ENCODE measurements at places on chromosomes 7 and 10.
A peak's percentile ranks its signal among the peaks of the same experiment; 100 is the strongest.

- DNase-seq, result no peak
These were observed 314.4 kb downstream of the PTPRN2 start for GRCh38 chr7:158273138-158273651.

DNA sequence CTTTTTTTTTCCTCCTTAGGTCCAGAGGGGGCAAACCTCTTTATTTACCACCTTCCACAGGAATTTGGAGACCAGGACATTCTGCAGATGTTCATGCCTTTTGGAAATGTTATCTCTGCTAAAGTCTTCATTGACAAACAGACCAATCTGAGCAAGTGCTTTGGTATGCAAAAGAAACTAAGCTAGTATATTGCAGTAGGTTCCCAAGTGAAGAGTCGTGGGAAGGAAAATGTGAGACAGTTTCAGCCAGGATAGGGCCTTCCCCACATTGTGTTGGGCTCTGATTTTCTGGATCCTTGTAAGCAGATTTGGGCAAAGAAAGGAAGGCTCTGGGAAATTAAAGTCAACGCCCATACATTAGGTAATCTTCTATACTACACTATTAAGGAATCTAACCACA lies 285.6 kb downstream of the USP6NL start:
- no peak for DNase-seq

- no peak for DNase-seq
These were observed 9.8 kb upstream of the RAB18 start for GRCh38 chr10:27494116-27494805.

DNA sequence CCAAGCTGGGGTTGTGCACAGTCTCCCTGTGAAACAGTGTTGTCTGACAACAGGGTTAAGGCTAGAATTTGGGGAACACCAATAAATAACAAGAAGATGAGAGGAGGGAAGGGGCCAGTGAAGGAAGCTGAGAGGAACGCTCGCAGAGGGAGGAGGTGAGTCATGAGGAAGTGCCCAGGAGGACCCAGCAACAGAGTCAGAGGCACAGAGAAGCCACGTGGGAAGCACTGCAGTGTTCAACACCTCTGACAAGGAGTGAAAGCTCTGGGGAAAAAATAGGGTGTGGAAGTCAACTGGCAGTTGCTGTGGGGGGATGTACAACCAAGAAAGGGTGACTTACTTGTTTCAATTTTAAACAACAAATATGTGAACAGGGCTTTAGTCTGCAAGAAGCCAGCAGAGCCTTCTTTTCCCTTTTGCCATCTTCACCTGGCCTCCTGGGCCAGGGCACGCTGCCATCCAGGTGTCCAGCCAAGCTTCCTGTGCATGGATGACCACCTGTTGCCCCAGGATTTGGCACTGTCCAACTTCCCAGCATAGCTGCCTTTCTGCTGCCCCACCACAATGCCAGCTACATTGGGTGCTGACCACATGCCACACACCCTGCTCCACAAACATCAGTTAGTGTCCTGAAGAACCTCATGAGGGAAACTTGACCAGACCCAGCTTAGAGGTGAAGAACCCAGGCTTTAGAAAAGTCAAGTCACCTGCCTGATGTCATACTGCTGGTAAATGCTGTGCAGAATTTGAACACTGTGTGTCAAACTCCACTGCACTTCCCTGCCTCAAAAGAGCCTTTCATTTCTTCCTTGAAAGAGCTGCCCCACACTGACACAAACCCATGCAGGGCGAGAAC lies 69.6 kb downstream of the ATXN7L1 start:
- peak; percentile 13 for DNase-seq

DNA sequence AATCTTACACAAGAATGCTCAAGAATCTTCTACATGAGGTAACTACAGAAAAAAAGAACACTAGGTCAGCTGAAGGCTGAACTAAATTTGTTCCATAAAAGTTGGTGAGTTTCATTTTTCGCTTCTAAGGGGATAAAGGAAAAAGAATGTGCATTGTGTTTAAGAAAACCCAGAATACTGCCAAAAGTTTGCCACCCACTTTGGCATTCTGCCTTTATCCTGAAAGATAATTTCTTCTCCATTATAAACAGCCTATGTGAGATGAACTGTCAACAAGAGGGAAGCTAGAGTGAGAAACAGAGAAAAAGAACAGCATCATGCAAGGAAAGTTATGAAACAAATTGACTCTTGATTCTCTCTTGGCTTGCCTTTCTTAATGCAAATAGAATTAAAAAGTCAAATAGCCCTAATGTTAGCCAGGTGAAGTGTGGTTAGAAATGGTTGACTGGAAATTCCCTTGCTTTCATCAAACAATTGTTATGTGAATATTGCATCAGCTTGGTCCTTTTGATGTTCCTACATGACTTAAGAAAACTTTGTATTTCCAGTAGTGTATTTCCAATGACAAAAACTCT lies 25.8 kb downstream of the STEAP1 start:
- DNase-seq, result no peak

- DNase-seq, result no peak
These were observed 284.6 kb upstream of the ANKRD30A start for GRCh38 chr10:36840788-36841187.

- DNase-seq, result no peak
These were observed 8.5 kb upstream of the JAKMIP3 start for GRCh38 chr10:132057191-132057681.

GRCh38 chr7:80139236-80139635 lies 4.6 kb downstream of the GNAI1 start:
- DNase-seq, result no peak

DNA sequence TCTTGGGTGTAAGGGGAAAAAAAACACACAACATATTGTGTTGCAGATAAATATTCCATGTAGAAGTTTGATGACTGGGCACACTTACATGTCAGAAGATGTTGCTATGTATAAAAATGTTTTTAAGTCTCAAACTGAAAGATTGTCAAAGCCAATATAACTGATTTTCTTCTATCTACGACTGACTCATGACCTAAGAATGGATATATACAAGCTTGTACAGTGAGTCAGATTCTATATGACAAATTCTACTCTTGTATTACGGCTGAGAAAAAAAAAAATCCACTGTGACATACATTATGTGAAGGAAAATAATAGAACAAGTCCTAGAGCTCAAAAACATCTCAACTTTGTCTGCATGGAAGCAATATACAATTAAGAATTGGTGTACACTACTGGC lies 343.0 kb upstream of the PCDH15 start:
- no peak for DNase-seq

DNA sequence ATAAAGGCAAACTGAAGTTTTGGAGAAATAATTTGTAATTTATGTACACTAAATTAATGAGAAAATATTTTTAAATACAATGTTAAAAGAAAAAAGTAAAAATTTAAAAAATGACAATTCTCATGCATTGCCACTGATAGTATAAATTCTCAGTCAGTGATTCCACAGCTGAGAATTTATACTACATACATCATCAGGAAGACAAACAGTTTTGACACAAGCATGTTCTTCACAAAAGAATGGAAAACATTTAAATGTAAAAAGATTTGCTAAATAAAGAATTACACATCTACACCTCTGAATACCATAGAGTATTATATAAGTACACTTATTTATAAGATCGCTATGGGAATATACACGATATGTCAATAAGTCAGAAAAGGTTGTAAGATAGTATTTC lies 101.1 kb upstream of the LAMB4 start:
- no peak for DNase-seq

DNA sequence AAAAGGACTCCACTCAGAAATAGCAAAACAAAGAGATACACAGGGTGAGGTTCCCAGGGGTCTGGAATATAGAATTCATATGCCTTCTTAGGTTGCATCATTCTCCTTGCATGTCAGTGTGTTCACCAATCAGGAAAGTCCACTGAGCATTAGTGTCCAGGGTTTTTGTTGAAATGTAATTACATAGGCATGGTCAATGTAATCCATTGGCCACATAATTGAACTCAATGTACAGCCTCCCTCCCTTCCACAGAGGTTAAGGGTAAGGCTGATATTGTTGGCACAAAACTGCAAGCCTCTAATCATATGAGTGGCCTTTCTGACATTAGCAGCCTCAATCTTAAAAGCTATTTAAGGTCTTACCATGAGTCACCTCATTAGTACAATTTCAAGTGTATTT lies 736.1 kb upstream of the VSTM2A start:
- DNase-seq, result no peak

- no peak for DNase-seq
These were observed 2.3 kb upstream of the NCAPG2 start for GRCh38 chr7:158706710-158707590.

DNA sequence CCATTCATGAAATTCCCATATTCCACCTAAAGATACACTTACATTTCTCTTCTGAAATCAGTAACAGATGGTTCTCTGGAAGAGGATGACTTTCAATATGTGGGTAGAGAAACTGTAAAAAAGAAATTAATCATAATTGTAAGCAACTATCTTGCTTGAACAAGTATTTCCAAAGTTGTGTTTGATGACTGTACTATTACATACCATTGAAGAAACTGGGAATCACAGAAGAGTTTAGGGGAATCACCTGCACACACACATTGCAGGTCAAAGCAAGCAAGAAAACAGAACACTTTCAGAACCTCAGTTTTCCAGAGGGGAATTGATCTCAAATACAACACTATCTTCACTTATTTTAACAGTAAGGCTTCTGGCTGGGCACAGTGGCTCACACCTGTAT lies 33.6 kb downstream of the GSAP start:
- DNase-seq, result no peak

Measured in T follicular helper cell (primary cell).